Activated CD4-positive, CD25-positive, alpha-beta regulatory T cell (primary cell): ENCODE measurements at places on chromosomes 3 and 15.

DNA sequence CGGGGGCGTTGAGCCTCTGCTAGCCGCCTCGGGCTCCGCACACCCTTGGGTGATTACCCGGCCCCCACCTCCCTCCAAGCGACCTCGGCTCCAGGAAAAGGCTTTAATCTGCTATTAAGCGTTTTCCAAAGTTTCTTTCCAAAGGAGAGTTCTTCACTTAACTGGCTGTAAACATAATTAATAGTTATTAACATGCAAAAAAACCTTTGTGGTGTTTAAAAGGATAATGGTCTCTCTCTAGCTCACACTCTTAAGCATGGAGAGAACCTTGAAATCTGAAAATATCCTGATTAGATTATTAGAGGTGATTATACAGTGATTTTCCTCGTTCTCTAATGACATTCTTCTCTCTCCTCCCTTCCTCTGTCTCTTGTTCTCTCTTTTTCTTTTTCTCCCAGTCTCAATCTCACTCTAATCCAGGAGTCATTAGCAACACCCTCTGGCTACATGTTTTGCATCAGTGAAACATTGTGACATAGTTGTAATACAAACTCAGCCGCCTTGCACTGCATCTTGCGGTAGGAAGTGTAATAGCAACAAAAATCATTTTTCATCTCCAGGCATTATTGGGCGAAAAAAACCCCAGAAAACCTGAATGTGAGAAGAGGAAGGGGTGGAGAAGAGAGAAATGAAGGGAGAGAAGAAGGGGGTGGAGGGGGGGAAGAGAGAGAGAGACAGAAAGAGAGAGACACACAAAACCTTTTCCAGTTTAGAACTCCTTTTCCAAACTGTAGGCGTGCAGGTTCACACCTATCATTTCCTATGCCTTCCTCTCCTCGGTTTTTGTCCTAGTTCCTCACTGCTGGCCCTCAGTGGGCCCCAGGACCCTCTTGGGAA lies 24.4 kb downstream of the NR2F2 start:
- no peak for DNase-seq

GRCh38 chr15:101795455-101795854 lies 7.9 kb upstream of the OR4F6 start:
- no peak for DNase-seq

- no peak for DNase-seq
Measured at GRCh38 chr3:140585828-140586227, 92.0 kb upstream of the TRIM42 start.

DNA sequence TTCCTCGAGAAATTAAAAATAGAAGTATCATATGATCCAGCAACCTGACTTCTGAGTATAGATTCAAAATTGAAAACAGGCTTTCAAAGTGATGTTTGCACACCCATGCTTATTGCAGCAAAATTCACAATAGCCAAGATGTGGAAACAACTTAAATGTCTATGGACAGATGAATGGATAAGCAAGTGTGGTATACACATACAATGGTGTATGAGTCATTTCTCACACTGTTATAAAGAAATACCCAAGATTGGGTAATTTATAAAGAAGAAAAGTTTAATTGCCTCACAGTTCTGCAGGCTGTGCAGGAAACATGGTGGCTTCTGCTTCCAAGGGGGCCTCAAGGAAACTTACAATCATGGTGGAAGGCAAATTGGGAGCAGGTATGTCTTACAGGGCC lies 100.8 kb downstream of the KLF13 start:
- DNase-seq = no peak

DNA sequence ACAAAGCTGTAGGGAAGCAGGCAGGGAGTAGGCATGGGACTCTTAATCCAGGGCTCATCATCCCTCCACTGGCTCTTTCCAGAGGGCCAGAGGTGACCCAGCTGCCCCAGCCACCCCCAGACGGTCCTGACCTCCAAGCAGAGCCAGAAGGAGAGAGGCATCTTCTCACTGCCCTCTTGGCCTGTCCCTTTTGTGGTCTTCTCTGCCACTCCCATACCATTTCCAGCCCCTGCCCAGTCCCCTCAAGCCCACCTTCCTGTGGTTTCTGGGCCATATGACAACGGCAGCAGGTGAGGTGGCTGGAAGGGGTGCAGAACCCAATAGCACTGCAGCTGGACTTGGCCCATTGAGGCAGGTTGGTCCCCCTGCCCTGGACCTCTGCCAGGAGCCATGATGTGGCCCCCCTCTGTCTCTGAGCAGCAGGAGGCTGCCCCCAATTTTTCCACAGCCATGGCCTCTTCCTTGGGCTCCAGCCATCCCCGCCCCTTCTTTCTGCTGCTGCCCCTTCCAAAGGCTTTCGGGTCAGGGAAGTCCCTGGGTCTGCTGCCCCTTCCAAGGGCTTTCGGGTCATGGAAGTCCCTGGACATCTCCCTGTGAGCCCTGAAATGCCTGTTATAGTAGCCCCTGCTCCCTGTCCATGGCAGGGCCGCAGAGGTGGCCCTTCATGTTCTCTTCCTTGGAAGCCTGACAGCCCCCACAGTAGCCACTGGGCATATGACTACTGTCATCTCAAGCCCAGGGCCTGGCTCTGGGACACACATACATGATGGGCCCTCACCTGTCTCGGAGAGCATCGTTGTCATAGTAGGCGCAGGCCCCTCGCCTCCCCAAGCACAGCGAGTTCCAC lies 39.5 kb upstream of the RAB6B start:
- DNase-seq = no peak

GRCh38 chr3:94709249-94709902 lies 646.5 kb downstream of the NSUN3 start:
- DNase-seq = no peak

DNA sequence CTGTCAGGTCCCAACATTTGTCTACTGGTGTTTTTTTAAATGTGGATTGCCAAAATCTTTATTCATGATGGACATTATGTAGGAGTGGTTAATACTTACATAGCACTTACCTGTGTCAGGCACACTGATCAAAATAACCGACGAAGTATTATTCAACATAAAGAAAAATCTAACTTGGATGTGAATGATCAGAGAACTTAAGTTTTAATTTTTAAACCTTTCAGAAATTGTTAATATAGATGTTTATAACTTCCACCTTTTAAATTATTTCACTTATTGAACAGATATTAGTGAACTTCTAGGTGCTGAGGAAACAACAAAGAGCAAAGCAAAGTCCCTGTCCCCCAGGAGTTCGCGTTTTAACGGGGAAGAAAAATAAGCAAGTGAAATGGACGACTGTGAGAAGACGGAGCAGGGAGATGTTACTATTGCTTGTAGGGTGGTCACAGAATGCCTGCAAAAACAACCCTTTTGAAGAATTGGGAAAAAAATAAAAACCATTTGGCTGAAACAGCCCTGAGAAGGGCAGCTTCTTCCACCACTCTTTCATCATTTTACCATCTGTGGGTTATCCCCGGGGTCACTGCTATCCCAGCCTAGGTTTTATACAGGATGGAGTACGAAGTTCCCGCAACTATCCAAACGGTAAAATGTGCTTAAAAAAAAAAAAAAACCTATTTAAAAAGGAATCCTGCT lies 915 bp upstream of the APH1B start:
- DNase-seq = no peak

- DNase-seq = no peak
Measured at GRCh38 chr15:66986951-66987350, 78.5 kb upstream of the SMAD3 start.

DNA sequence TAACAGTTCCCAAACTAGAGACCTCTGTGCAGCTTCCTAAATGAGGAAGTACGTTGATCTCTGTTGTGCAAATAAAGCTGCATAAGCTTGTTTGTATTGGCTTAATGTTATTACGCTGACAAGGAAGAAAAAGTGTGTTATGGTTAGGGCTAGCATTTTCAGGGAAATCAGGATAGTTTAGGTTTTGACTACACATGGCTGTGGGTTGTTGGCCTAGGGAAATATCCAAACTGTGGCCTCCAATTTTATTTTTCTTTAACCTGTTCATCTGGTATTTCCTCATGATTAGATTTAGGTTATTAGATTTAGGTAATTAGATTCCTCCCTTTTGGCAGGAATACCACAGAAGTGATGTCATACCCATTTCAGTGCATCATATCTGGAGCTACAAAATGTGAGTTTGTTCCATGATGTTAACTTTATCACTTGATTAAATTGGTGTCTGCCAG lies 8.7 kb upstream of the MCCC1 start:
- DNase-seq = no peak

- DNase-seq = no peak
Measured at GRCh38 chr3:189071446-189071845, 100.3 kb upstream of the TPRG1 start.

DNA sequence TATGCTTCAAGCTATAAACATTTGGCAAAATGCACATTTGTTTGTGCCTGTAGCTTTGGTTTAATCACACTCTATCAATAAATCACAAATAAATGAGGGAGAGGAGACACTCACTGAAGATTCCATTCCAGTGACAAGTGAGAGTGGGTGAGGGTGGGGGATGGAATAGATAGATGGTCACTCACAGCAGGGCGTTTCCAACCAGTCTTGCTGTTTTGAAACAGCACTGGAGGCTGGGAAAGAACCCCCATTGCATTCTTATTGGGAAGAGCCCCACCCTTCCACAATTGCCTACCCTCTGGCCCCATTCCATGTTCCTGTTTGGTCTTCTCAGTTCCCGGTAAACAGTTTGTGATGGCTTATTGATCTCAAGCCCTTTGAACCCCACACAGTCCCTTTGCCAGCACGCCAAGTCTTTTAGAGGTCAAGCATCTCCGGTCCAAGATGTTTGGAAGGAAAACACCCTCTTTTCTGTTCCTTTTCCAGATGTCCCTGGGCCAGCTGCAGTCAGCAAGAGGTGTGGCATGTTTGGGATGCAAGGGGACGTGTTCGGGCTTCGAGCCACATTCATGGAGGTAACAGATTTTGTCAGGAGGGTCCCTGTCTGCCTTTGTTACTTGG lies 30.7 kb downstream of the LMCD1 start:
- DNase-seq = no peak

DNA sequence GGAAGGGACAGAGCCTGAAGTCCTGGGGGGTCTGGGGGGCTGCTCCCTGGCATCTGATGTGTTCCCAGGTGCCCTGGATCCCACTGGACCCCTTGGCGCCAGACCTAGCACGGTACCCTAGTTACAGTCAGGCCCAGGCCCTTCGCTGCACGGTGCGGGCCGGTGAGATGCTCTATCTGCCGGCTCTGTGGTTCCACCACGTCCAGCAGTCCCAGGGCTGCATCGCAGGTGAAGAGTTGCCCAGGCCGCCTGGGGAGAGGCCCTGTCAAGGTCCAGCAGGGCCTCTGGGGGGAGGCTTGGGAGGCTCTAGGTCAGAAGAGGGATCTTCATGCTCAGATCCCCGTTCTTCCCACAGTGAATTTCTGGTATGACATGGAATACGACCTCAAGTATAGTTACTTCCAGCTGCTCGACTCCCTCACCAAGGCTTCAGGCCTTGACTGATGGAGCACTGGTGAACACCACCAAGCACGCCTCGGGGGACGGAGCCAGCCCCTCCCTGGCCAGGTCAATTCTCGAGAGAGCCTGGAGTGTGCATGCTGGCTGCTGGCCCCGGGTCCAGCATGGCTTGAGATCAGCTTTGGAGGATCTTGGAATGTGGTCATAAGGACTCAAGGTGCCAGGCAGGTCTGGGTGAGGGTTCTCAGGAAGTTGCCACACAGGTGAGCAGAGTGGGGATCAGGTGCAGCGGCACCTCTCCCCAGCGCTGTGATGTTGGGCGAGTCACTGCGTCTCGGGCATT lies 1.8 kb upstream of the PLA2G4B start:
- no peak for DNase-seq

DNA sequence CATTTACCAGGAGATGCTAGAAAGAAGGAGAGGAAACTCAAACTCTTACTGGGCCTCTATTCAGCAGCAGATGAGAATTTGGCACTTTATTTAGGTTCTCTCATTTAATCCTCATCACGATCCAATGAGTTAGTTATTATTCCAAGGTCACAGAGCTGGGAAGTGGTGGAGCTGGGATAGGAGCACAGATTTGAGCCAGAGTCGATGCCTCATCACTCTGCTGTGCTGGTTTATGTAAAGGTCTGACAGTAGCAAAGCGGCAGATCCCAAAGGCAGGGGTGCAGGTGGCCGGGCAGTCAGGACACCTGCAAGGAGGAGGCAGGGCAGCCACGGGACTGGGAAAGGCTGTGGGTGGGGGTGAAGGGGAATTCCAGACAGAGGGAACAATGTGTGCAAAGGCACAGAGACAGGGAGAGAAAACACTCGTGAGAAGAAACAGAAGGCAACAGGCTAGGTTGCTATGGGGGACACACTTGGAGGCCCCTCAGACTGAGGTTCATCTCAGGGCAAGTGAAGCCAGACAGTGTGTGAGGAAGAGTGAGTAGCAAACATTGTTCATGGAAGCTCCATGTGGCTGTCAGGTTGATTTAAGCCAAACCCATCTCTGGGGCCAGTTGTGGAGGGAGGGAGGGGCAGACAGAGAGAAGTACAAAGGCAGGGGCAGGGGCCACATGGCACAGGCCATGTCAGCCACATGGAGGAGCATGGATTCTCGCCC lies 26.8 kb downstream of the RAB6B start:
- no peak for DNase-seq

DNA sequence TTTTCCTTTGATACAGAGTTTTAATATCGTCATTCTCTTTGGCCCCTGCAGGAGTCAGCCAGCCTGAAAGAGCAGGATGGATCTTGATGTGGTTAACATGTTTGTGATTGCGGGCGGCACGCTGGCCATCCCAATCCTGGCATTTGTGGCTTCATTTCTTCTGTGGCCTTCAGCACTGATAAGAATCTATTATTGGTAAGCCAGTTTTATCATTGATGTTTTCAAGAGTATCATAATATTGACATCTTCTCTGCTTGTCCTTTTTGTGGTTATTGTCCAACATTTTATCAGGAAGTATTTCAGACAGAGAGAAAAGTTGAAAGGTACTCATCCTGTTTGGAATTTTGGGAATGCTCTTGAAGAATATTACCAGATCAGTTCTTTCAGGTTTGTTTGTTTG lies 18.9 kb downstream of the ABHD6 start:
- no peak for DNase-seq

GRCh38 chr3:79167651-79168416 lies 600.0 kb downstream of the ROBO1 start:
- DNase-seq = no peak

DNA sequence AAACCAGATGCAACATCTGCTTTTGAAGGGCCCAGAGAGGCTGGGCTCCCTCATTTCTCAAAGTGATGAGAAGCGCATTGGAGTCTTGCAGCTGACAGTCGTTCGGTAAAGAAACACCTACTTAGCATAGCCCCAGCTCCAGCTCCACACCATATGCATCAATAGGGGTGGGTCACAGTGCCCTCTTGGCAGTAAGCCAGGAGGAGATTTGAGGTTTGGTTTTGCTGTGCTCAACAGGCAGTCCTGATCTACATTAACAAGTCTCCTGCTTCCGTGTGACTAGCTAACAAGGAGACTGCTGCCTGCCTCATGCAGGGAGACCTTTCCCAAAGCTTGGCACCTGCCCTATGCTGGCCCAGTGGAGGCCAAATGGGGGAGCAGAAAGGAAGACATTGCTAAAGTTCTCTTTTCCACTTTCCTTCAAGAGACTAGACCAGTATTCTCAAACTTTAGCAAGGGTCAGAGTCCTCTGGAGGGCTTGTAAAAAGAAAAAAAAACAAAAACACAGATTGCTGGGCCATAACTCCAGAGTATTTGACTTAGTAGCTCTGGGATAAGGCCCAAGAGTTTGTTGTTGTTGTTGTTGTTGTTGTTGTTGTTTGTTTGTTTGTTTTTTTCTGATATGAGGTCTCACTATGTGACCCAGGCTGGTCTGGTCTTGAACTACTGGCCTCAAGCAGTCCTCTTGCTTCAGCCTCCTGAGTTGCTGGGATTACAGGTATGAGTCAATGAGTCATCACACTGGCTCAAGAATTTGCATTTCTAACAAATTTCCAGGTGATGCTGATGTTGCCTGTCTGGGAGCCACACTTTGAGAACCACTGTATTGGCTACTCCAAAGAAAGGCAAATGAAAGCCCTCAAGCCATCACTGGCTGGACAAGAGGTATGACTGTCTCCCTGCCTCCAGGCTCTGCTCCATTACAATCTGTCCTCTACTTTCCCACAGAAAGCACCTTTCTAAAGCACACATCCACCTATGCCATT lies 294.9 kb downstream of the RORA start:
- no peak for DNase-seq
